ENCODE measurements at places on chromosomes 7 and 10. TPM values are rescaled to one million over a fixed set of nuclear protein-coding genes. Genes with fewer than 3 reads are reported as not detected.

The CROT gene
- 13.8 TPM for total RNA-seq

The CHST3 gene
- total RNA-seq: 52.9 TPM

The GHITM gene
- total RNA-seq: 129 TPM

The ENKUR gene
- total RNA-seq: not detected

The PIP gene
- not detected for total RNA-seq

The RBAK gene
- total RNA-seq: 13.3 TPM

The ZNF365 gene
- 4.0 TPM for total RNA-seq

The LIPK gene
- total RNA-seq: not detected

The KLLN gene
- 0.97 TPM for total RNA-seq

The HMX3 gene
- not detected for total RNA-seq

The SEMA3E gene
- total RNA-seq: 0.49 TPM

The PRXL2A gene
- 20.4 TPM for total RNA-seq

The IL15RA gene
- total RNA-seq: 3.0 TPM

The RBM28 gene
- total RNA-seq: 25.3 TPM

The MEIG1 gene
- total RNA-seq: not detected

The HGF gene
- 1.8 TPM for total RNA-seq

The PPP1R9A gene
- 1.6 TPM for total RNA-seq

The PTF1A gene
- total RNA-seq: not detected

The ANXA8 gene
- total RNA-seq: 1.1 TPM

The MNX1 gene
- not detected for total RNA-seq

The SNX13 gene
- total RNA-seq: 49.8 TPM

The CYP2C8 gene
- total RNA-seq: 0.32 TPM

The PTPN20 gene
- total RNA-seq: 3.8 TPM

The PROSER2 gene
- total RNA-seq: not detected

The ADCY1 gene
- total RNA-seq: 0.81 TPM

The SCIN gene
- total RNA-seq: 1.1 TPM

The PIK3CG gene
- total RNA-seq: not detected
